ENCODE measurements at places on chromosomes 16 and 17.
A peak's percentile ranks its signal among the peaks of the same experiment; 100 is the strongest.

DNA sequence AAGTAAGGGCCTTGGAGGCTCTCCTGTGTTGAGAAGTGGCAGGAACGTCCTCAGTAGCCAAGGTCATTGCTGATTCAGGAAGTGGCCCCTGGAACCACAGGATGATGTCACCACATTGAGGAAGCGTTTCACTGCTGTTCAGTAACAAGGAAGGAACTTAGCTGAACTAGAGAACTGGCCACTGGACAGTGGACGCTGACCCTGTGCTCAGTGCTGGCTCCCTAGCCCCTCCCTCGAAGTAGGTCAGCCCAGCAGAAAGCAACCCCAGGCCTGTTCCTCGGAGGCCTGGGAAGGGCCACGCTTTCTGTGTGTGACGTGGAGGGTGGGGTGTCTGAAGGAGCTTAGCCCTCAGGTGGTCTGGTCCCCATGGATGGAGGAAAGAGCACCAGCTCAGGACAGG is 58.3 kb downstream of the B9D1 start:
- no peak for DNase-seq

DNA sequence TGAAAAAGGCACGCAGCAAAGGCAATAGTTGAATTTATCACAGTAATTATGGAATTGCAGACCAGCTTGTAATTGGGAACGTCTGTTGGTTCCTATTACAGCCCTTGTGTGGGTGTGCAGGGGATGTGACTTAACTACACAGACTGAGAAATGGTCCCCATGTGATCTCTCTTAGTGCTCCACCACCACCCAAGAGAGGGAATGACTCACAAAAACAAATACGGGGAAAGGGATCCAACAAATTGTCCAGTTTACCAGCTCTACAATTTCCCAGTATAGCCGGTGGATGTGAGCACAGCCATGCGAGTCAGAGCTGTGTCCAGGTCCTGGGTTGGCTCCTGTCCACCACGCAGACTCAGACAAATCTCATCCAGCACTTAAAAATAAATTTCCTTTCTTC is 337.9 kb downstream of the GRIN2A start:
- no peak for DNase-seq

- DNase-seq = no peak
These were observed 116.9 kb downstream of the NTN1 start for GRCh38 chr17:9138161-9138717.

DNA sequence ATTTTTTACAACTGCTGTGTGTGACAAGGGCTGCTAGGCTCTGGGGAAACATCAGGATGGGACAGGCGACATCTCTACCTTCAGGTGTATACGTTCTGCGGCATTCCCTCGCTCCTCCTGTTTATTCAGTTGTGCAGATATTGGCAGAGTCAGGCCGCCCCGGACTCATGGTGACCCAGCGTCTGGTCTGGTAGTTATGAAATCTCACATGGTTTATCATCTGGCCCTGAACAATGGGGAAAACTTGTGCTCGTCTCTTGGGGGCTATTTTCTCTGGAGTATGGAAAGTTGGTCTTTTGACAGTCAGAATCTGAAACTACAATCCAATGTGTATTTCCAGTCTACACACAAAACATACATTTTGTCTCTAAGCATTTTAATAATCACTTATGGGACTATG is 3.3 kb downstream of the MARCHF10 start:
- DNase-seq = no peak

DNA sequence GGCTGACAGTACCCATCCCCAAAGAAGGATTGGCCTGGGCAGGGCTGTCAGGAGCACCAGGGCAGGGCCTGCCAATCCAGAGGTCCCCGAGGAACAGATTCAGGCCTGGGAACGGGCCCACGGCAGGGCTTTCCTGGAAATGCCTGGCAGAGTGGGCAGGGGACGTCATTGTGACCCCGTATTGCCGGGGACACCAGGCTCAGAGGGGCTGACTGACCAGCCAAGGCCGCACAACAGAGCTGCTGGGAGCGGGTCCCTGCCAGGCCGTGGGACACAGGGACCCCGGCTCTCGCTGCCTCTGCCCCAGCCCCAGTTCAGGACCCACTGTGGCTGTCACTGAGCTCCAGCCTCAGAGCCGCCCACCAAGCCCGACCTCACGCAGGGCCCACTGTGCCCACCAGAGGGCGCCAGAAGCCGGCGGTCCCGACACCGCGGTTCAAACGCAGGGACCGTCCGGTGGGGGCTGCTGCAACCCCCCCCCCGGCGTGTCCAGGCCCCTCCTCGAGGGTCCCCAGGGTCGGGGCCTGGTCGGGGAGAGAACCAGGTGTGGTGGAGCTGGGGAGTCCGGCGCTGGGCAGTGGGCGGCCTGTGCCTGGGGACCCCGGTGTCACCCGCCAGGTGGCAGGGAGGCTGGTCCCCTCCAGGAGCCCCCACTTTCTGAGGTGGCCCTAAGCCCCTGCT is 15.2 kb upstream of the SSTR5 start:
- no peak for DNase-seq

- no peak for DNase-seq
These were observed 1017.1 kb upstream of the EEF2KMT start for GRCh38 chr16:6114691-6115090.

GRCh38 chr17:79565606-79566250 is 45.1 kb downstream of the RBFOX3 start:
- DNase-seq = no peak

DNA sequence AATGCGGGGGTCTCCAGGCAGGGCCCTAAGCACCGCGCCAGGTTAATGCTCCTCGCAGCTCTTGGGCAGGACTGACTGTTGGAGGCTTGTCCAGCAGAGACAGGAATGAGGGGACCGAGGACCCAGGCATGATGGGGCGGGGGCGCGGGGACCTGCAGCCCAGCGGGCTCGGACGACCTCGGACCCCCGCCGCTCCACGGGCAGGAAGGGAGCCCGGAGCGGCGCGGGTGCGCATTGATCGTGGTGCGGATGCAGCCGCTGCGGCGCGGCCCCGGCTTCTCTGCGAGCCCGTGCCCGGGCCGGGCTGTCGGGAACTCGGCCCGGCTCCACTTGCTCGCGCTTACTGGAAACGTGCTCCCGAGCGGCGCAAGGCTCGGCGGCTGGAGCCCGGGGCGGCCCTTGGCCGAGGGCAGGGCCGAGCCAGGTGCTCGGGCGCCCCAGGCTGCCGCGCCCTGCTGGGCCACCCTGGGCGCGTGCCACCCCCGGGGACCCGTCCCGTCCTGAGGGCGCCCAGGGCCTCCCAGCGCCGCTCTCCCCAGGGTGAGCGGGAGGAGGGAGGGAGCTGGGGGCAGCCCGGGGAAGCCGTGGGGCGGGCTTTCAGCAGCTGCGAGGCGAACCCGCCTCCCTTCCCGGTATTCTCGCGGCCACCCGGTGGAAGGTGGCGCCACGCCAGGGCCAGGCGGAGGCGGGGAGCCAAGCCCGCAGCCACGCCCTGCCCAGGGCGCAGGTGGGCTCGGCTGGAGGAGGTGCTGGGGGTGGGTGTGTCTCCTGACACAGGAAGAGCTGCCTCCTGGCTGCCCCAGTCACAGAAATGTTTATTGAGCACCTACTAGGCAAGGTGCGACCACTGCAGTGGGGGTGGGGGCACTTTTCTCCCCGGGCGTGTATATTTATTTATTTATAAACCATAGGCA is 45.9 kb downstream of the SOCS3 start:
- DNase-seq = peak; percentile 63

- peak; percentile 65 for DNase-seq
These were observed at the start of gene AMFR for GRCh38 chr16:56425439-56425832. AMFR (minus strand) TSS chr16:56425545; CDS start chr16:56425327, 218 bp downstream.

DNA sequence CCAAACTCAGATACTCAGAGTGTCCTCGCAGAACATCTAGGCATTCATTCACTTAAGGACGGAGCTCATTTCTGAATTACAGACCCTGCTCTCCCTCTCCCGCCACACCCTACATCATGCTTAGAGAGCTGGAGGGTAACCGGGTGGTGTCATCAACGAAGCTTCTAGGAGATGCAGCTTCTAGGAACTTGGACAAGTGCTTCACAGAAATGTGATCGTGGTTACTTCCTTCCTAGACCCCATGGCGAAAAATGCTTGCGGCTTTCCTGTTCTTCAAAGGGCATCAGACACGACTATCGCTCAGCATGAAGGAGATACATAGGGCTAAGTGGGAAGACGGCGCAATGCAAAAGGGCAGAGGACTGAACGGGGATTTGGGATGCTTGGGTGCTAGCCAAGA is 126.8 kb downstream of the ZFHX3 start:
- no peak for DNase-seq

GRCh38 chr17:82949361-82949760 is 109.5 kb upstream of the ZNF750 start:
- DNase-seq = no peak

GRCh38 chr16:65178151-65178550 is 56.3 kb upstream of the CDH11 start:
- no peak for DNase-seq

GRCh38 chr17:4632581-4632920 is 8.9 kb downstream of the ALOX15 start:
- DNase-seq = no peak

- DNase-seq = no peak
These were observed 675 bp upstream of the PDZD9 start for GRCh38 chr16:22001591-22001990.

- no peak for DNase-seq
These were observed 9.3 kb downstream of the JUP start for GRCh38 chr17:41777157-41777573.

GRCh38 chr17:77831474-77832179 is 126.9 kb upstream of the TNRC6C start:
- DNase-seq = no peak

GRCh38 chr17:69147460-69147859 is 5.8 kb upstream of the ABCA6 start:
- no peak for DNase-seq

DNA sequence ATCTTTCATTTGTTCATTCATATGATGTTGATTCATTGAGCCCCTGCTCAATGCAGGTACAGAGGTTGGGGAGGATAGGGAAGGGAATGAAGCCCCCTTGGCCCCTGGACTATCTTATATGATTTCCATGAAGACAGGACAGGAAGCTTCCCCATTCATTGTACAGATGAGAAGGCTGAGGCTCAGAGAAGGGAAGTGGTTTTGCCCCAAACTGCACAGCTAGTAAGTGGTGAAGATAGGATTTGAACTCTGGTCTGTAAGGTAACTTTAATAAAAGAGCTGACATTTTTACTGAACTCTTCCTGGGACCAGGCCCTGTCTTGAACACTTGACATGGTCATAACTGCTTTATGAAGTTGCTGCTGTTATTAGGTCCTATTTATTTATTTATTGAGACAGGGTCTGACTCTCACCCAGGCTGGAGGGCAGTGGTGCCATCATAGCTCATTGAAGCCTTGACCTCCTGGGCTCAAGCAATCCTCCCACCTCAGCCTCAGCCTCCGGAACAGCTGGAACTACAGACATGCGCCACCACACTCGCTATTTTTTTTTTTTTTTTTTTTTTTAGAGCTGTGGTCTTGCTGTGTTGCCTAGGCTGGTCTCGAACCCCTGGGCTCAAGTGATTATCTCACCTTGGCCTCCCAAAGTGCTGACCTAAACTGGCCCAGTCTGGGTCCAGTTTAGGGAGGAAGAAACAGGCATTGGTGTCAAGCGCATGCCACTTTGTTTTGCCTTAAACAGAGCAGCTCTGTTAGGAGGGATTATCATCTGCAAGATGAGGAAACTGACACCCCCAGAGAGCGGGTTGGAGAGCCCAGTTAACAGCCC is 5.0 kb downstream of the CTF1 start:
- DNase-seq = no peak

GRCh38 chr16:10967986-10968385 is 23.6 kb downstream of the CLEC16A start:
- DNase-seq = no peak

DNA sequence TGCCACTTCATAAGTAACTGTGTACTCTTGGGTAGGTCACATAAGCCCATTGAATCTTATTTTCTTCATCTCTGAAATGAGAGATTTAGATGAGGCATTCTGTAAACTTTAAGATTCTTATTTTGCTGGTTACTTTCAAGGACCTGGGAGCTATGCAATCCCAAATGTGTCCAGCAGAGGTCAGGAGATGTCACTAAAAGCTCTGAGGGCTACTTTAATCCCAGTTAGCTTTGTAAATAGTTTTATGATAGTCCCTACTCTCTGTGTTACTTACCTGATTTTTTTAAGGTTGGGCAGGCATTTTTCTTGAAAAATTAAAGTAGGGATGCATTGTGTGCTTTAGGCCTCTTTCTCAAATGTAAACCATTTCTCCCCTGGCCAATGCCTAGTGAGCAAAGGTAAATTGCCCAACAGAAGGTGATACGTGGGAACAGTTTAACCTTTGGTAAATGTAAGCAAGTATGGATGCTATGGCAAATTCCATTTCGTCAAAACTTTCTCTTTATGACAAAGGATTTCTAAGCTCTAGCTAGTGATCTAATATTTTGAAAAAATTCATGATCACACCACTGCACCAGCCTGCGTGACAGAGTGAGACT is 57.1 kb upstream of the WSB1 start:
- DNase-seq = peak; percentile 68

DNA sequence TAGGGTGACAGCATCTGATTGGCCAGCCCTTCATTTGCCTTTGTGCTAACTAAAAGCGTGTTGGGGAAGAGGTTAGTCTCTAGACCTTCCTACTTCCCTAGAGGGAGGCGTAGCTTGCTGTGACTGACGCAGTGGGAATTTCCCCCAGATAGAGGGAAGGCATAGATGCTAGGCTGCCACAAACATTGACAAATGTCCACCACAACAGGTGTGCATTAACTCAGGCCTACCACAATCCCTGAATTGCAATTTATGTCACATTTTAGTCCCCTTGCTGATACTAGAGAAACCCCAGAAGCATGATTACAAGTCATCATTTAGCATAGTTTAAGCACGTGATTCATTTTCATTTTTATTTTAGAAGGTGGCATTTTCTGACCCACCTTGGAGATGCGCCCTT is 76.3 kb upstream of the WSB1 start:
- DNase-seq = no peak

GRCh38 chr16:54236773-54237172 is 49.8 kb downstream of the IRX3 start:
- no peak for DNase-seq

DNA sequence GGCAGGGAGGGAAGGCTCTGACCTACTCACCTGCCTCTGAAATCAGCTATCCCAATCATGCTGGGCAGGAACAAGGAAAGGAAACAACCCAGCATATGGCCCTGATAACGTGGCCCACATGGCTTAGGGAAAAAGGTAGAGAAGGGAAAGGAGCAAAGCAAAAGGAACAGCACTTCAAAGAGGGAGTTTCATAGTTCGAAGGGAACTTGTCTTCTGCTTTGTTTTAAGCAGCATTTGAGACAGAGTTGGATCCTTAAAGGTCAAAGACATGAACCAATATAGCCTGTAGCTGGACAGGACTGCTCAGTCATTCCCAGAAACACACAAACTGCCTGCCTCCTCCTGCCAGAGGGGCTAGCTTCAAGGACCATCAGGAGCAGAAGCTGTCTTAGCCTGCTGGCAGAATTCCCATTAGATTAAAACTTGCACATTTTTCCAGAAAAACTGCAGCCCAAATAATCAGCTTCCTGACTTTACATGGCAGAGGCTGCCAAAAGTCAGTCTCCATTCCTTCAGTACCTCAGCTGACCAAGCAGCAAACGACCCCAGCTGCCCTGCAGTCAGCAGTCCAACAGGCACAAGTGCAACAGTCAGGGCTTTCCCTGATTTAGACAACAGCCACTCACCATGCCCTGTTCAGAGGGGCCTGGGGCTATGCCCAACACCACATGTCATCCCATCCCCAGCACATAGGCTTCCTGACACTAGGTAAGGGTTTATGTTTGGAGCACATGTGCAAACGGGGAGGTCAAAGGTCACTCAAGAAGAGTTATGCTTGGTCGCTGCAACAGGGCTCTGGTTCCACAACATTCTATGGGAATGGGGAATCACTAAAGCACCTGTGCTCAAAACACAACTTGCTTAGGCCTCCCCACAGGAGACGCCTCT is 32.5 kb downstream of the RANBP10 start:
- DNase-seq = no peak

GRCh38 chr17:42002792-42003301 is 14.4 kb downstream of the DNAJC7 start:
- no peak for DNase-seq

- DNase-seq = no peak
These were observed 8.6 kb downstream of the DNAAF1 start for GRCh38 chr16:84153660-84154214.
